ENCODE measurements at places on chromosomes 12 and 14. TPM values are rescaled to one million over a fixed set of nuclear protein-coding genes. Genes with fewer than 3 reads are reported as not detected.

DNA sequence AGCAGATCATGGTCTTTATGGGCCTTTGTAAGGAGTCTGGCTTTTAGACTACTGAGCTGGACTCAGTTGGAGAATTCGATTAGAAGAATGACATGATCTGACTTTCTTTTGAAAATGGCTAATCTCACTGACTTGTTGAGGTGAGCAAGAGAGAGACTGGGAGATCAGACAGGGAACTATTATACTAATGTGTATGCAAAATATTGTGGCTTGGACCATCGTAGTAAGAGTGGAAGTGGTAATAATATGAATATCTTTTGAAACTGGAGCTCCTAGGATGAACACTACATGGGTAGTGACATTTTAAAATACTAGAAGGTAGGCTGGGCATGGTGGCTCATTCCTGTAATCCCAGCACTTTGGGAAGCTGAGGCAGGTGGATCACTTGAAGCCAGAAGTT is 56.2 kb upstream of the CCT2 start:
- DNase-seq: no peak

The SLC38A2 gene
- total RNA-seq: 220 TPM

The ARL1 gene
- total RNA-seq: 94.3 TPM

The PTPN21 gene
- total RNA-seq: 31.8 TPM

The SERPINA9 gene
- total RNA-seq: not detected

The RD3L gene
- total RNA-seq: not detected

The TRIM9 gene
- 6.2 TPM for total RNA-seq

GRCh38 chr14:89013698-89014568 is 189.5 kb downstream of the TTC8 start:
- DNase-seq: no peak

- DNase-seq: no peak
Observed at GRCh38 chr14:76882651-76883050, 56.4 kb downstream of the LRRC74A start.

DNA sequence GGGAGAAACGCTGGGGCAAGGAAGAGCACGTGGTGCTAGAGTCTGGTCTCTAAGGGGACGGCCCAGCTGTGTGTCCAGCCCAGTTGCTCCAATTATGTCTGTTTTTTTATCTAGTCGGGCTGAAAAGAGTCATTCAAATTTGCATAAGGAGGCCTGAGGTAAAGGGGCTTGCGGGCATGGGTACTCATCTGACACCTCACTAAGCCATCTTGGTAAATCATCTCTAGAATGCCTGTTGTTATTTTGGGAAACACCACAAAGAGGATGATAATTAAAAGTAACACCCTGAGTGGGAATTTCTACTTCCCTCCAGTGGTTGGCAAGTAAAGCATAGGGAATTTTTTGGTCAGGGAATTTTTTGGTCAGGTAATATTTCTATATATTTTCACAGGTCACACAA is 196.1 kb upstream of the ALG10B start:
- no peak for DNase-seq

The MMP14 gene
- 101 TPM for total RNA-seq

DNA sequence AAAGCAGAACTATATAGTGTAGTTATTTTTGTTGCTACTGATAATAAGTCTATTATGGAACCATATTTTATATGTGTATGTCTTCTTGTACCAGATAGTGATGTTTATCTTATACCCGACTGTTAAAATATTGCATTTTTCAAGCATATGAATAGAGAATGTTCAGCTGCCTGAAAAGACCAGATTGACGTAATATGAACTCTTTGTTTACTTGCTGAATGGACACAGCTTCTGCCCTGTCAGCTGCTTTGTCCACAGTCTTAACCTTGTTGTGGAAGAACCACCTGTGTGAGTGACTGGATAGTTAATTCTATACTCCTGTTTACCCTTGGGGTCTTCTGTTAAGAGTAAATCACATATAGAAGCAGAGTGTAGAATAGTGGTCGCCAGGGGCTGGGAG is 109.3 kb downstream of the LGR5 start:
- DNase-seq: no peak
